ENCODE measurements at places on chromosomes 7 and 10. TPM values are rescaled to one million over a fixed set of nuclear protein-coding genes. Genes with fewer than 3 reads are reported as not detected.

DNA sequence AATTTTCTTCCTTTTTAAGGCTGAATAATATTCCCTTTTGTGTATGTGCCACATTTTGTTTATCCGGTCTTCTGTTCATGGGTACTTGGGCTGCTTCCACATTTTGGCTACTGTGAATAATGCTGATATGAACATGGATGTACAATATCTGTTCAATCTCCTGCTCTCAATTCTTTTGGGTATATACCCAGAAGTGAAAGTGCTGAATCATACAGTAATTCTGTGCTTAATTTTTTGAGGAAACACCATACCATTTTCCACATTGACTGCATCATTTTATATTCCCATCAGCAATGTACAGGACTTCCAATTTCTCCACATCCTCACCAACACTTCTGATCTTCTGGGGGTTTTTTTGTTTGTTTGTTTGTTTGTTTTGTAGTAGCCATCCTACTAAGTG is 135.0 kb upstream of the INHBA start:
- DNase-seq: no peak

Gene DOCK1
- total RNA-seq: 41.4 TPM

GRCh38 chr7:103150192-103150591 is 1.3 kb upstream of the NAPEPLD start:
- no peak for DNase-seq

DNA sequence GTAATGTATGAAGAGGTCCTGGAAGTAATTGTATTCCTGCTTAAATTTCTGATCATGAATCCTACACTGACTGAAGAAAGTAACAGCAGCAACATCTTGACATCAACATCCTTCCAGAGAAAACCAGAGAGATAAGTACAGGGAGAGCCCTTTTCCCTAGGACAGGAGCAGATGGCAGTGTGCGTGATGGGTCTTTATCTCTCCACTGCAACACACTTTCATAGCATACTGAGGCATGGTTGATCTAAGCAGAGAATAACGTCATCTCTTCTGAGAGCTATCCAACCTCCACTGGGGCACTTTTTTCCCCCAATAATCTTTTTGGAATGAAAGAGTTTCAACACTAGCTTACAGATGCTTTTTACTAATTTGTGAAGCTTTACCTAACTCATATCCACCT is 342 bp downstream of the OR2A25 start:
- DNase-seq: no peak

Gene OR2A1
- total RNA-seq: 0.17 TPM

Gene RGR
- not detected for total RNA-seq

- no peak for DNase-seq
Measured at GRCh38 chr10:33938001-33938400, 603.5 kb upstream of the NRP1 start.

GRCh38 chr10:129652521-129653201 is 185.6 kb downstream of the MGMT start:
- no peak for DNase-seq

- no peak for DNase-seq
Measured at GRCh38 chr7:149100821-149101220, 10.3 kb upstream of the ZNF786 start.

GRCh38 chr10:121919666-121920065 is 8.2 kb downstream of the ATE1 start:
- no peak for DNase-seq

Gene ZSWIM8
- total RNA-seq: 111 TPM

Gene CALCR
- not detected for total RNA-seq

Gene DPYSL4
- total RNA-seq: 4.5 TPM

GRCh38 chr10:114281461-114281860 is 42.4 kb downstream of the VWA2 start:
- no peak for DNase-seq

Gene LEP
- not detected for total RNA-seq

- DNase-seq: peak; percentile 88
Measured at GRCh38 chr10:69963178-69963834, 89.3 kb upstream of the MACROH2A2 start.

- peak; percentile 74 for DNase-seq
Measured at GRCh38 chr10:79376078-79376628, 28.9 kb downstream of the PPIF start.

DNA sequence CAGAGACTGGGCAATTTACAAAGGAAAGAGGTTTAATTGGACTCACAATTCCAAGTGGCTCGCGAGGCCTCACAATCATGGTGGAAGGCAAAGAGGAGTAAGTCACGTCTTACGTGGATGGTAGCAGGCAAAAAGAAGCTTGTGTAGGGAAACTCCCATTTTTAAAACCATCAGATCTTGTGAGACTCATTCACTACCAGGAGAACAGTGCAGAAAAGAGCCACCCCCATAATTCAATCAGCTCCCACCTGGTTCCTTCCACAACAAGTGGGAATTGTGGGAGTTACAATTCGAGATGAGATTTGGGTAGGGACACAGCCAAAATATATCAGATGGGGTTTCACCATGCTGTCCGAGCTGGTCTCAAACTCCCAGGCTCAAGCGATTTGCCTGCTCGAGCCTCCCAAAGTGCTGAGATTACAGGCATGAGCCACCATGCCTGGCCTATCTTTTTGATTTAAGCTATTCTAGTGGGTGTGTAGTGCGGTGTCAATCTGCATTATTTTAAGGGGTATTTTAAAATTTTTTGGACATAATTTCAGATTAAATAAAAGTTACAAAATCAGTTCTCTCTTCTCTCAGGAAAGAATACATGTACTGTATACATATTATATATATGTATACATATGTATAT is 9.0 kb upstream of the MRPS16 start:
- no peak for DNase-seq

- DNase-seq: no peak
Measured at GRCh38 chr10:106661133-106661766, 503.3 kb downstream of the SORCS1 start.

DNA sequence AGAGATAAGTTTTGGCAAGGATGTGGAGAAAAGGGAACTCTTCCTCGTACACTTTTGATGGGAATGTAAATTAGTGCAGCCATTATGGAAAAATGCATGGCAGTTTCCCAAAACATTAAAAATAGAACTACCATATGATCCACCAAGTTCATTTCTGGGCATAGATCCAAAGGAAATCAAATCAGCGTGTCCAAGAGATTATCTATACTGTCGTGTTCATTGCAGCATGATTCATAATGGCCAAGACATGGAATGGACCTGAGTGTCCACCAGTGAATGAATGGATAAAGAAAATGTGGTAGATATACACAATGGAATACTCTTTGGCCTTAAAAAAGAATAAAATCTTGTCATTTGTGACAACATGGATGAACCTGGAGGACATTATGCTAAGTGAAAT is 70.3 kb upstream of the RSU1 start:
- no peak for DNase-seq

DNA sequence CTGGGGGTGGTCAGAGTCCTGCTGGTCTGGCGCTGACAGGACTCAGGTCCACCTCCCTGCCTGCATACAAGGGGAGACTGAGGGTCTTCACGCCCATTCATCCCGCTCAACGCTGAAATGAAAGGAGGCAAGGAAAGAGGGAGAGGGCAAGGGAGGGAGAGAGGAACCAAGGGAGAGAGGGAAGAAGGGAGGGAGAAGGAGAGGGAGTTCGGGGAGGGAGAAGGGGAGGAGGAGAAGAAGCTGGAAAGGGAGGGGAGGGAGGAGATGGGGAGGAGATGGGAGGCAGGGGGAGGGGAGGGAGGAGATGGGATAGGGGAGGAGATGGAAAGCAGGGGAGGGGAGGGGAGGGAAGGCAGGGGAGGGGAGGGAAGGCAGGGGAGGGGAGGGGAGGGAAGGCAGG is 69.4 kb upstream of the INPP5A start:
- DNase-seq: no peak

Gene ACSL5
- total RNA-seq: 6.2 TPM

GRCh38 chr10:119401671-119402395 is 140.7 kb downstream of the RGS10 start:
- DNase-seq: peak; percentile 94

DNA sequence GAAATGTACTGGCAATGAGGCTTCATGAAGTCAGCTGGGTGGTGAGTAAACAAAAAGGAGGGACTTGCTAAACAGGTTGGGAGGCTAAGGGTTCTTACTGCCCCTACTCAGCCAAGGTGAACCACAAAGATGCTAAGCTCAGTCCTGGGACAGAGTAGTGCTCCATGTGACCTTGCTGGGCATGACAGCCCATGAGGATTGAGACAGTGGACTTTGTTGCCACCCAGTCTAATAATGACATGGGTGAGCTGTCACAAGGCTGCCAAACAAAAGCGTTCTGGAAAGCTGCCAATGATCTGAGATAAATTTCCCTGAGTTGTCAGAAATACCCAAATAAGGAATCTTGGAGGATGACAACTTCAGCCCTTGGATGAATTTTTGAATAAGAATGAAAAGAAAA is 75.2 kb downstream of the CLEC2L start:
- DNase-seq: no peak

GRCh38 chr10:46301721-46302479 is 15.1 kb downstream of the ANTXRL start:
- no peak for DNase-seq

DNA sequence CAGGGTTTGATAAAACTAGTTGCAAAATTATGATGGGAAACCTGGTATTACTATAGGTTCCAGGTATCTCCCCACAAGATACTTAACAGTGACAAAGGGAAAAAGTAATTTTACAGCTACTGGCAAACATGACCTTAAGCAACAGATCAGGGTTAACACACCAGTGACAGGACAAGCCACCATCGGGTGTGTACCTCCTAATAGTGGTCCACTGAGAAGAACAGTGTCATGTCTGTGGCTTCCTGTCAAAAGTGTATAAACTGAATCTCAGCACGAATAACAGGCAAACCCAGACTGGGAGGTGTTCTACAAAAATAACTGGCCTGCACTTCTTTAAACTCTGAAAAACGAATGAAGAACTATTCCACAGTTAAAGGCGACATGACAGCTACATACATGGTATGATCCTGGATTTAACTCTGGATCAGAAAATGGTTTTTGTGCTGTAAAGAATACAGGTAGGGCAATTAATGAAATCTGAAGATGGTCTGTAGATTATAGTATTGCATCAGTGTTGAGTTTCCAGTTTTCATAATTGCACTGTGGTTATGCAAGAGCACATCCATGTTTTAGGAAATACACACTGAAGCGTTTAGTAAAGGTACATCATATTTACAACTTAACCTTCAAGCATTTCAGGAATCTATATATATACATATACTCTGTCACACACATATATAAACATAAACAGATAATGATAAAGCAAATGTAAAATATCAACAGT is 32.0 kb upstream of the ARMS2 start:
- DNase-seq: no peak

DNA sequence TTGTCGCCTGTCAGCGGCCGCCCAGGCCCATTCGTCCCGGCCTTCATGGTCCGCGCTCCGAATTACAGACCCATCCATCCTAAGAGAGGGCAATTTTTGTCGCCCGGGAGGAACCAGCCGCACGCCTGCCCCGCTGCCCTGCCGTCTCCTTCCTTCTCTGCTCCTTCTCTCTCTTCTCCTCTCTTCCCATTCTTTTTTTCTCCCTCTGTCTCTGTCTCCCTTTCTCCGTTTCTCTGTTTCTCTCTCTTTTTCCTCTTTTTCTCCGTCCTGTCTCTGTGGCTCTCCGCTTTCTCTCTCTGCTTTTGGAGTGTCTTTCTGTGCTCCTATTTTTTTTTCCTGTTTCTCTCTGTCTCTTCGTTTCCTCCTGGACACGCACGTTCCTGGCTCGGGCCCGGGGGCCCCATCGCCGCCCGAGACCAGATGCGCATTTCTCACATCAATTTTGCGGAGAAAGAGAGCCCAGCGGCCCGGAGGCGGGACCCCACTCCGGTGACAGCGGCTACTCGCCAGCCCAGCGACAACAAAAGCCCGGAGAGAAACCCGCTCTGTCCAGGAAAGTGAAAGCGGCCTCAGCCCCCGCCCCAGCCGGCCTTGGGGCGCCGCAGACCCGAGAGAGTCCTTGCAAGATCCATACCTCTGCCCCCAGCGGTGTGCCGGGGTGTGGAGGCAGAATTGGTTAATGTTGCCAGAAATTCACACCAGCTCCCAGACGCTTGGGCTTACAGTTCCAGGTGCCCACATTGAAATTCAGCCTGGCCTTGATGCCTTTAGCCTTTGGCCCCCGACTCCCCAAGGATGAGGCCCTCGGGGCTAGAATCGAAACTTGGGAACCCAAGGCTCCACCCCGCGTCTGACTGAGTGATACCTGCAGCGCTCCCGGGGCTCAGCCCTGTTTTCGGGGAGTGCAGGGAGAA is 4.1 kb downstream of the LBX1 start:
- no peak for DNase-seq

Gene ASB13
- 15.4 TPM for total RNA-seq

Gene LRRC4
- 1.3 TPM for total RNA-seq

DNA sequence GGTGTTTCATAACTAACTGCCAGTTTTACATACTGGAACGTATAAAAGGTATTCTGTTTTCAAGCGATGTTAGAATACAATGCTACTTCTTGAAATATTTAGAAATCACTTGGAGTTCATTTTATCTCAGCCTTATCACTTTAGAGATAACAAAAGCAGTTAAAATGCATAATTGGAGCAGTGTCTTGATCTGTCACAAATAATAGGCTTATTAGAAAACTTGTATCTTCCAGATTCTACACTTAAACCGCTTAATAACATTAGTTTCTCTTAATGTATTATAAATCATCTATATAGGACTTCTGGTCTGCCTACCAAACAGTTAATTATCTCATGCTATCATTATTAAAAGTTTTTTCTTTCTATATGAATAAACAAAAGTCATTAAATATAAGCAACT is 104.4 kb downstream of the TAF3 start:
- DNase-seq: no peak

Gene ELN
- 425 TPM for total RNA-seq

DNA sequence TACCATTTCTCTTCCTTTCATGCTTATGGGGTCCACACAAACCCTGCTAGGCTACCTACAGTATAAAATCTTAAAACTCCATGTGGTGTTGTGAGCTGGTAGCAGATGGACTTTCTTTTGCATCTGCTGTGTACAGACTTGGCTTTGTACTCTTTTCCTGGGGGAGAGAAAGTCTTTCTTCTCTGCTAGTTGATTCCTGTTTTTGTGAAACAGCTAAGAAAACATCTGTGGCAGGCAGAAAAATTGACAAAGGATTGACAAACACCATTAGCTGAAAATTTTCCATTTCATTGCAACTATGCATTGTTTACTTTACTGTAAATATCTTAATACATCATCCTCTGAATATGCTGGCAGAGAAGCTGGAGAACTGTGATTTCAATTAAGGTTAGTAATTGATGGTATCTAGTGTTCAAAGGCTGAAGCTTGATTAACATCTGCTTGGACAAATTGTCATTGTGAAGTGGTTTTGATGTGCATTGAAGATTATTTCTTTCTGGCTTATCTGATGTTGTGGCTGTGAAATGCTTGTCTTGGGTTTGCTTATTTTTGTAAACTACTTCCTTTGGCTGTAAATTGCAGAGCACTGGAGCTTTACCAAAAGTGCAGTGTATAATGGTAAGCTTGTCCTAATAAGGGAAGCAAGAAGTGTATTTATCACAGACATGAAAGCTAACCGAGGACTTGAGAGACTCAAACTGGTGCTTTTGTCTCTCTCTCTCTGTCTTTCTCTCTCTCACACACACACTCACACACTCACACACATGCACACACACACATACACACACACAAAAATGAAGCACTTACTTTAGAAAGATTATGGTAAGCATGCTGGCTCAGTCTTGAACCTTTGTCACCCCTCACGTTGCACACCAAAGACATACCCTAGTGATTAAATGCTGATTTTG is at the start of gene FOXP2:
FOXP2 (plus strand) TSS at position 660 of the 908 bp plus-strand sequence. CDS start 11,697 bp downstream, outside the sequence.
- DNase-seq: no peak

Data from esophagus muscularis mucosa (tissue), 4 donors.